ENCODE measurements at places on chromosomes 16 and 17.
A peak's percentile ranks its signal among the peaks of the same experiment; 100 is the strongest.

GRCh38 chr17:17096438-17097178 is 54.4 kb downstream of the MPRIP start:
- DNase-seq: no peak

GRCh38 chr17:12068946-12069345 is 48.3 kb downstream of the MAP2K4 start:
- DNase-seq: no peak

DNA sequence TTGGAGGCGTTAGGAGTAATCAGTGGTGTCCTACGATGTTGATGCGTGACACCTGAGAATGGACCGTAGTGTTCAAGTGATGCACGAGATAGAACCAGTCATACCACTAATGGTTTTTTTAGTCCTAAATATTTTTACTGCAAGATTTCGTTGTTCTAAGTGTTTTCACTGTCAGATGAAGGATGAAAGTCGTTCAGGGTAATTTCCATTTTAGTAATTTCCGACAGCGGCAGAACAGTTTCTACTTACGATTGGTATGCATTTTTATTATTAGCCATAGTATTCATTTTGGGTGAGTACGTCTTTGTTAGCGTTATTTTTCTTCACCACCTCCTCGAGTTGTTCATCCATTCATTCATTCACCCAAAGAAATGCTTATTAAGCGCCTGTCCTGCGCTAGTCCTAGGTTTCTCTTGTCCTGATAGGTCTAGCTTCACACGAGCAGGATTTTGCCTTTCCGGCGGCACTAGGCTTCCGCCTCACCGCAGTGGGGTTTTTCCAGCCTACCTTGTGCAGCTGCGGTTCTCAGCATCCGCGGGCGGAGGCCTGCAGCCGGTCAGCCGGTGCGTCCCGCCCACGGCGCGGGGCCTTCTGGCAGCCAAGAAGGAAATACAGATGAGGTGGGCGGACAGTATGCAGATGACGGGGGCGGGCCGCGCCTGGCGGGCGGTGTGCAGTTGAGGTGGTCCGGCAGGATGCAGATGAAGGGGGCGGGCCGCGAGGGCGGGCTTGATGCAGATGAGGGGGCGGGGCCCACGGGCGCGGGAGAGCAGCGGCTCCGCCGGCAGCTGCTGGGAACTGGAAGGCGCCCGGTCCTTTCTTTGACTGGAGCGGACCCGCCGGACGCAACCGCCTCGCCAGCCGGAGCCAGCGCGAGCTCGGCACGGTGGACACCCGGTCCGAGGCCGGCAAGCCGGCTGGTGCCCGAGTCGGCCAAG is 146.4 kb downstream of the SPECC1 start:
- DNase-seq: peak; percentile 72

DNA sequence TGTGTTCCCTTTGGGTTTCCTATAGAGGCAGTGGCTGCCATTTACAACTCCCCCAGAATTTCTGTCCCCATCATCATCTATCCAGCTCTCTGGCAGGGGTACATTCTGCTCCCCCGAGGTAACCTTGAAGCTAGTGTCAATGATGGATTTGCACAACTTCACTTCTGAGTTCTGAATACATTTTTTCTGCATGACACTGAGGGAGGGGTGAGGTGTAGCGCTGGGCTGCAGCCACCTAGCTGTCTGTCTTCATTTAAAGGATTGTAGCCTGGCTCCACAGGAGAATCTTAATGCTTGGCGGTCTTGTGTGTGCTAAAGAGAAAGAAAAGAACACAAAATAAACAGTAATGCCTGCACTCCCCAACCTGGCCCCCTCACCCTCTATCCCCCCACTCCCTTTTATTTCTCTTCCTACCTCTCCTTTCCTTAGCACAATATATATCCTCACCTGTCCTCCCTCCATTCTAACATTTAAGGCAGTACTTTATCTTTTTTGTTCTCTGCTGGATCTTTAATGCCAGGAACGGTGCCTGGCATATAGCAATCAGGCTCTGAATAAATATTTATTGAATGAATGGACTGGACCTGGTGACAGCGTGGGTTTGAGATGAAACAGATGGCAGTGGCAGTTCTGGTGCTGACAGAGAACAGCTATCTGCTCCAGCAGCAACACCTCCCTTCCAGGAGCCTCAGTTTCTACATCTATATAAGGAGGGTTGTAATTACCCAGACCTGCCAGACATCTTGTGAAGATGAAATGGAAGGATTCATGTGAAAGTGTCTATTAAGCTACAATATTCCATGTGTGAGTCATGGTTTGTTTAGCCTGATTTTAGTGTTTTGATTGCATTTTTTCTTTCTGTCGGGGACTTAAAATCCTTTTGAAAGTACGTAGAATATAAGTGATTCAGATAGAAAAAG is 163.5 kb upstream of the CDH11 start:
- no peak for DNase-seq

DNA sequence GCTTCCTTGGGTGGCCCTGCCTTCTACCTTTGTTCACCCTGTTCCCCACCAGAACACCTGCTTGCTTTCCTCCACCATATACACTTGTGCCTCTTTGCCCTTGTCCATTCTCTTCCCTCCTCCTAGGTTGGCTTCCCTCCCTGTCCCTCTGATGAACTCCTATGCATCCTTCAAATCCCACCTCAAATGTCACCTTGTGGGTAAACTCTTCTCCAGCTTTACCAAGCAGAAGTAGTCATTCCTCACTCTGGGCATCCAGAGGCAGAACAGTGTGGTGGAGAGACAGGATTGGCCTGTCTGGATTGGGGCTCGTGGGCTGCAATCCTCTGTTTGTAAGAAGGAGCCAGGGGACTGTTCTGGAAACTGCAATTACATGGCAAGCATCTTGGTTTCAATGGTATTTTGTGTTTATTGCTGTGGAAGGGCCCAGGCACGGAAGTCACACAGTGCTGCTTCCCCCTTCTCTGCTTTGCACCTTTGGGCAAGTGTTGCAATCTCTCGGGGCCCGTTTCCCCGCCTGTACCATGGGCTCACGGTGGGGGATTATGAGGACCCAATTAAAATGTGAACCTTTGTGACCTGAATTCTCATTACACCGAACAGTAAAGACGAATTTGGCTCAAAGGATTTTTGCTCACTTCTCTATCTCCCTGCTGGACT is 21.9 kb upstream of the NXPH3 start:
- DNase-seq: no peak

GRCh38 chr17:50805486-50805885 is 29.9 kb upstream of the WFIKKN2 start:
- DNase-seq: no peak

- no peak for DNase-seq
Measured at GRCh38 chr16:24571096-24571495, 31.7 kb downstream of the RBBP6 start.

GRCh38 chr17:38867968-38868816 is 1.7 kb upstream of the LASP1 start:
- no peak for DNase-seq

DNA sequence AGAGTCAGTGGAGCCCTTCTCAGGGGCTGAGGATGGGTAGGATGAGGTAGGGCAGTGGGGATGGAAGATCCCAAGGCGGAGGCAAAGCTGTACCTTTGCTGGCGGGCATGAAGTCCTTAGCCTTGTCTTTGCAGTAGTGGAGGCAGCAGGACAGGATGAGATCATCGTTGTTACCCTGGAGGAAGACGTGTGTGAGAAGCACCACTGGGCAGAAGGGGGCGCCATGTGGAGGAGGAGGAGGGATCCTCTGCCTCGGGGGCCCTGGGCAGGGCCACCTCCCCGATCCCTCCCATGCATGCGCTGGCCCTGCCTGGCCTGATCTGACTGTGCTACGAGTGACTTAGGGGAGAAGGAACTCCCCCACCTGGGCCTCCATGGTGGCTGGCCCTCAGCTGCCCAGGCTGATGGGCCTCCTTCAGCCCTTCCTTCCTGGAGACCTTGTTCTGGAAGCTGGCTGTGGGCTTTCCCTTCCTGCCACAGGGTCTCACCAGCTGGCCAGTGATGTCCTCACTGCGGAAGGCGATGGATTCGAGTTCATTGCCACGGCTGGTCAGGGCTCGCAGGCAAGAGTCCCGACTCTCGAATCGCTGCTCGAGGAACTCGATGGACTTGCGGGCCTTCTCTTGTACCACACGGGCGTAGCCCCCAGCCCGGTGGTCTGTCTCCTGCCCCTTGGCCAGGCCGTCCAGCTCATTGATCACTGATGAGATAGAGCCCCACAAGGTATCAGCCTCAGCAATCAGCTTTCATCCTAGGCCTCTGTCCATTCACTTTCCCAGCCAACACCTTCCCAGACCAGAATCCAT is 10.3 kb downstream of the HIC1 start:
- DNase-seq: no peak

DNA sequence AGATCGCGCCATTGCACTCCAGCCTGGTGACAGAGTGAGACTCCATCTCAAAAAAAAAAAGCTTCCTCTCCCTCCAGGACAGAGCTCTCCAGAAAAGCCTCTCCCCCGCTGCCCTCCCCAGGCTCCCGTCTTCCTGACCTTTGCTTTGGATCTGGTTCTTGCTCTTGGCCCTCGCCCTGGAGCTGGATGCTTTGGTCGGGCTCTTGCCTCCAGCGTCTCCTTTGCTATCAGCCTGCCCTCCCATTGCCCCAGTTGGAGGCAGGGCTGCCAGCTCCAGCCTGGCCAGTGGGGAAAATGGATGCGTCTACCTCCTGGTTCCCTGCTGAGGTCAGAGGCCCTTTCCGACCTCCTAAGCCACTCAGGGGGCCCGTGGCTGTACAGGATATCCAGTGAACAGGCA is 35.9 kb downstream of the TRARG1 start:
- no peak for DNase-seq

- no peak for DNase-seq
Measured at GRCh38 chr17:78252111-78252634, 20.7 kb downstream of the TMEM235 start.

DNA sequence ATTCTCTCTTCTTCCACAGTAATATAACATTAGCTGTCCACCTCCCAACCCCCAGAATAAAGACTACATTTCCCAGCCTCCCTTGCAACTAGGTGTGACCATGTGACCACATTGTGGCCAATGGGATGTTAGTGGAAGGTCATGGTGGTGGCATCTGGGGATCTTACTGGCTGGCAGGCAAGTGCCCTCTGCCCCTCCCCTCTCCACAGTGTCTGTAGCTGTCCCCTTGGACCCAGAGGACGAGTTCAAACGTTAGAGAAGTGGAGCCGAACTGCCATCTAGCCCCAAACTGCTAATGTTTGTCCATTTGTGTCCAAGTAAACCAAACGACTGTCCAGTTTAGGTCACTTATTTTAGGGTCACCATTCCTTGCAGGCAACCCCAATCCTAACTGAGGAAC is 26.6 kb upstream of the KCNG4 start:
- peak; percentile 17 for DNase-seq

DNA sequence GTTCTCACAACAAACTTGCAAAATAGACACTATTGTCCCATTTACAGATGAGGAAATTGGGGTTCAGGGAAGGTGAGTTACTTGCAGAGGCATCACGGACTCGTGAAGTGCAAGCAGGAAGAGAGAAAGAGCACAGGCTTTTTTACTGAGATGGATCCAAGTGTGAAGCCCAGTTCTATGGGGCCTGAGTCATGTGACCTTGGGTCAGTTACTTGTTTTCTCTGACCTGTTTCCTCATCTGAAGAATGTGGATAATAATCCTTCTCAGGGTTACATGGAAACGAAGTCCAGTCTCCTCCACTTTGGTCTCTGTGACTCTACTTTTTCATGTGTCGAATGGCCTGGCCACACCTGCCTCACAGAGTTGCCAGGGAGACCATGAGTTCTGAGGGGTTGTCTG is 134.4 kb downstream of the SPACA3 start:
- no peak for DNase-seq

- DNase-seq: no peak
Measured at GRCh38 chr17:63082273-63082861, 116.3 kb downstream of the TANC2 start.

DNA sequence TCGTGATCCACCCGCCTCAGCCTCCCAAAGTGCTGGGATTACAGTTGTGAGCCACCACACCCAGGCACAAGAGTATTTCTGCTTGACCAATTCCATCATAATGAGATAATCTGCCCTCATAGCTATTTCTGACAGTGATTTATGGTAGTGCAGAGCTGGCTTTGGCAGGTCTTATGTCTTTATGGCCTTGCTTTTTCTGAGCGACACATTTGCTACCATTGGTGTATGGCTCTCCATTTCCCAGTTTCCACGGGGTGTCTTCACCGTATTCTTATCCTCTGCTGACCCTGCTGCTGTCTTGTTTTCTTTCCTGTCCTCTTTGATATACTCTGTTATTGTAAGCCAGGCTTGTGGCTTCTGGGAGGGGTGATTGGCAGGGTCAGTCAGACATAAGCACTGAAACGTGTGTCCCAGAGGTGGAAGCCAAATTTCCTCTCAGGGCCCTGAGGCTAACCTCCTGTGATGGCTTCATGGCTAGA is 161.1 kb upstream of the TBX2 start:
- no peak for DNase-seq

All from non-pigmented ciliary epithelial cell (primary cell).